ENCODE measurements at places on chromosomes 7 and 10.

DNA sequence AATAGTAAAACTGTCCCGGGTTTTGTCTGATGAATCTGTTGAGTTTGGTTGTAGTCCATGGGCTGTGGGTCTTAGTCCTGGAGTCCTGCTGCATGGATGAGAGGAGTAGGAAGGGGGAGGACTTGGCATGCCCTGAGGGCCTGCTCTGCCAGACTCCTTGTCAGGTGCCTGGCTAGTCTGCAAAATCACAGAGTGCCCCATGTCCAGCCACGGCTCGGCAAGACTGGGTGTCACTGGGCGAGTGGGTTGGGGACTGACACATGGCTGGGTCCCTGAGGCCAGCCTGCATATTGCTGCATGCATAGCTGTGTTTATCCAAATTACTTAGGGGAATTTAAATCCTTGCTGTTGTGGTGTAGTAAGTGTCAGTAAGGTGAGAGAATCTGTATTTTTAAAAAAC, 9.7 kb downstream of the MINDY4 start:
- no peak for DNase-seq

GRCh38 chr7:156029460-156030007, 217.3 kb upstream of the SHH start:
- DNase-seq, result no peak

DNA sequence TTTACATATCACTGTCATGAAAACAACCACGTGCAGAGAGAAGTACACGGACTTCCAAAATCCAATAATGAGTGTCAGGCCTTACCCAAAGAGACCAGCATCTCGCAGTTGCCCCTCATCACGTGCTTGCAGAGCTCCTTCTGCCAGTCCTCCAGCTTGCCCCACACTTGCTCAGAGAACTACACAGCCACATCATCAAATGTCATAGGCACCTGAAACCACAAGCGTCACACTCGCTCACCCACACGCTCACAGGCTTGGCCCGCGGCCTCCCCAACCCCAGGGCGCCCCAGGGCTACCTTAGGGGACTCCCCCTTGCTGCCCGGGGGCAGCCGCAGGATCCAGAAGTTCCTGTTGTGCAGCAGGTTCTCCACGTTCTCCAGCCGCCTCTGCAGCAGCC, 123.4 kb upstream of the ZNF746 start:
- no peak for DNase-seq

DNA sequence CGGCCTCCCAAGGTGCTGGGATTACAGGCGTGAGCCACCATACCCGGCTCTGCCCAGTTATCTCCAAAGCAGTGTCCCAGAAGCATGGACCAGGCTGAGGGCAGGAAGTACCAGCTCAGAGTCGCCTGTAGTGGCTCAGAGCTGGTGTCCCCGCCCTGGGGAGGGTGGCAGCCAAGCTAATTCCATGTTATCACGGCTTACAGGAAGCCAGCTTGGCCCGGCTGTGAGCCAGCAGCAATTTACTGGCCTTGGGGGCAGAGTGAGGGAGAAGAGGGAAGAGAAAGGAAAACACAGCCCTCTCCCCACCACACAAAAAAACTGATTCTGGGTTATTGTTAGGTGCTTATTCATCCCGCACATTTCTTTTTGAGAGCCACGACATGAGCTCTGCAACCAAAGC, 88.1 kb downstream of the HIP1 start:
- no peak for DNase-seq

- DNase-seq, result no peak
These were observed 358.1 kb upstream of the ZNF32 start for GRCh38 chr10:44006771-44007170.

GRCh38 chr7:138974675-138975292, 6.4 kb downstream of the KIAA1549 start:
- peak; percentile 28 for DNase-seq

- DNase-seq, result no peak
These were observed 73.4 kb downstream of the HIPK2 start for GRCh38 chr7:139704308-139704879.

DNA sequence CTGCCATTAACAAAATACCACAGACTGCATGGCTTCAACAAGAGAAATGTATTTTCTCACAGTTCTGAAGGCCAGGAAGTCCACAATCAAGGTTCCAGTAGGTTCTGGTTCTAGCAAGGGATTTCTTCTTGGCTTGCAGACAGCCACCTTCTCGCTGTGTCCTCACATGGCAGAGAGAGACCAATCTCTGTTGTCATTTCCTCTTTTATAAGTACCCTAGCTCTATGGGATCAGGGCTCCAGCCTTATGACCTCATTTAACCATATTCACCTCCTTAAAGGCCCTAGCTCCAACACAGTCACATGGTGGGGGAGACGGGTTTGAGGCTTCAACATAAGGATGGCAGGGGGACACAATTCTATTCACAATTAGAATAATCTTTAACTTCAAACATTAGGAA, 23.6 kb downstream of the ABI1 start:
- DNase-seq, result no peak

- no peak for DNase-seq
These were observed 132.4 kb downstream of the DNAH11 start for GRCh38 chr7:21675255-21675654.

DNA sequence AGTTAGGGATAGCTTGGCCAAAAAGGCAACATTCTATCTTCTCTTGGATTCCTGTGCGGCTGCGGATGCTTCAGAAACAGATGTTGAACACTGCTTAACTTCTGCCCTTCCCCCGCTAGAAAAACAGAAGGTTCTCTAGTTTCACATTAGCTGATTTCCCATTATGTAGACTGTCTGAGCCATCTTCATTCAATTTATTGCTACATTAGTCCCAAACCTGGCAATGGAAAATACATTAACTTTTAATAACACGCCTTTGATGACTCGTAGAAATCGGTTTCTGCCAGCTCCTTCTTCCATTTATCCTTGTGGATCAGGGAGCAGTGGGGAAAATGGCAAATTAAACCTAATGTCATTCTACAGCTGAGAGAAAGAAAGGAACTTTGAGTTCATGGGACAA, 119.9 kb downstream of the SLC16A9 start:
- DNase-seq, result no peak

GRCh38 chr10:80284522-80284921, 4.9 kb downstream of the MAT1A start:
- DNase-seq, result no peak

DNA sequence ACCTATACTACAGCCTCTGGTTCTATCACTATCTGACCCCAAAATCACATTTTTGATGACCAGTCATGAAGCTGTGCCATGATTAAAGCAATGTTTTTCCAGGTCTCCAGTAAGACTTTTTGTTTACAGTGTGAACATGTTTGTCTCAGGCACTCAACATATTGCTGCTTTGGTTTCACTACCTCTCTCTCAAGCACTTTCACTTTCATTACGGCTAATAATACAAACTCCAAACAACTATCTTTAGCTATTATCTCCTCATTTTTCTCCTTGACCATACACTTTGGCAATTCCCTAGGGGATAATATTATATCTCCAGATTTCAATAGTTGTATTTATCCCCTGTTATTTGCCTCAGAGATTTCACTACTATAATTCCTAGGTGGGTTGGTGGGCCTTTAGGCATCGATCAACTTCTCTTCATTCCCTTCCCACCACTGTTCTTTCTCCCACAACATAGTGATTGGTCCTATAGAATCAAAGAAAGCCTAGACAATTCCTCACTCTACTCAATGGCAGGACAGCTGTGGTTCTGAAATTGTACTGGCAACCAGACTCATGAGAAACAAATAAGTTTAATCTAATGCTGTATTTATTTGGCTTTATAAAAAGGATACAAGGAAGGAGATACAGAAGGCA, 261.4 kb upstream of the ZWINT start:
- peak; percentile 8 for DNase-seq

DNA sequence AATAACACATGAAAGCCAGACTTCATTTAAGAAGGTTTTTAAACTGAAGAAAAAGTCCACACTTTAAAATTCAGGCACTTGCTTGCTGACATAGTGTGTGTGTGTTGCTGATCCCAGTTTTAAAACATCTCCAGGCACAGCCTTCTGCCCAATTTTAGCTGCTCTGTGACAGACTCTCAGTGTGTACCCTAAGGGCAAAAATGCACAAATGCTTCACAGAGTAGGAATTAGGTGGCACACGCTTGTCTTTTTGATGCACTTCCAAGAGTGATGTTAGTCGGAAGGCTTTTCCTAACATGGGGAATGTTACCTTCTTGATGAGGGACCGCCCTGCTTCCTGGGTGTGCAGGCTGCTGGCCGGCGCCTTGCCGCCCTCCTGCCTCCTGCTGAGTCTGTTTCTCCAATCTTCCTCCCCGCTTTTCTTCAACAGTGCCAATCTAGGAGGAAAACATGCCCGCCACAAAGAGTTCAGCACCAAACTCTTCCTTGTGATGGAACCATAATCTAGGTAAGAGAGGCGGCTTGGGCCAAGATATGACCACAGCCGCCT, 122.3 kb downstream of the SVIL start:
- no peak for DNase-seq

DNA sequence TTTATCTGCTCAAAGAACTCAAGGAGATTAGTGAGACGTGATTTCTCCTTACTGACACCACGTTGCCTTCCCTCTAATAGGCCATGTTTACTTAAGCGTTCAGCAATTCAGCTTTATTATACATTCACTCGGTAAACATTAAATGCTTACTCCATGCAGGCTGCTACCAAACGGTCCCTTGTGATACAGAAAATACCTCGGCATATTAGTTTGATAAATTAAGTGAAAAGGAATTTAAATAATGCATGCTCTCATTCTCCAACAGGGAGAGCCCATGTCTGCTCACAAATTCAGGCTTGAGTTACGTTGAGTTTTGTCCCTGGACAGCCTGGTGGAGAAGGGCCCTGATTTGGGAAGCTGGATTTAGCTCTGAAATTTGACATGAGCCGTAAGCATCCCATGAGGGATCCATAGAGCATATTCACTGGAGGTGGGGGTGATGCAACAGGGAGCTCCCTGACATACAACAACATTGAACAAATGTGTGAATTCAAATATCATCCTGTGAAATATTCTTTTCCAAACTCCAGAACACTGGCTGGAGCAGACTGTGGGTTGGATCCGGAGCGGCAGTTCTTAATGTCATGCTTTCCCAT, 86.3 kb downstream of the TBXAS1 start:
- DNase-seq, result no peak

DNA sequence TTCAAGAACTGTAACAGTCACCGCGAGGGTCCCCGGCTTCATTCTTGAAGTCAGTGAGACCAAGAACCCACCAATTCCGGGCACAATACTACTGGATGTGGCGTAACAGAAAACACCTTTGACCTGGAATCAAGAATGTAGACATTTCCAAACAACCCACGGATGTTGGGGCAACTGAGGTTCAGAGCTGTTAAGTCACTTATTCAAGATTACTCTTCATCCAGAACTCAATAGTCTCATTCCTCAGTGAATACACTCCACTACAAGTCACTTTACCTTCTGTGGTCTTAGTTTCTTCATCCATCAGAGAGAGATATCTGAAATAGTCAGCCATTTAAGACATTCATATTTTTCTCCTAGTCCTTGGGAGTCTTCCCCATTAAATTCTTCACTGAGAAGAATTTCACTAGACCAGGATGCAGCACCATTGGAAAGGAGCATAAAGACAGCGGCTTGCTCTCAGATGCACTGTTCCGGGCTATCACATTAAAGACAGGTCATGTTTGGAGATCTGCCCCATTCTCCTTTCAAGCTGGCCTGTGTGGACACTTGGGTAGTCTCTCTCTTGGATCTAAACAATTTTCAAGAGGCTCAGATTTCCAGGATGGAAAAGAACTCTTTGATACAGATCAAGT, 32.3 kb upstream of the ARID5B start:
- DNase-seq, result no peak

GRCh38 chr10:29968585-29968984, 90.8 kb downstream of the JCAD start:
- no peak for DNase-seq

- no peak for DNase-seq
These were observed 9.7 kb downstream of the GBX1 start for GRCh38 chr7:151157645-151158329.

DNA sequence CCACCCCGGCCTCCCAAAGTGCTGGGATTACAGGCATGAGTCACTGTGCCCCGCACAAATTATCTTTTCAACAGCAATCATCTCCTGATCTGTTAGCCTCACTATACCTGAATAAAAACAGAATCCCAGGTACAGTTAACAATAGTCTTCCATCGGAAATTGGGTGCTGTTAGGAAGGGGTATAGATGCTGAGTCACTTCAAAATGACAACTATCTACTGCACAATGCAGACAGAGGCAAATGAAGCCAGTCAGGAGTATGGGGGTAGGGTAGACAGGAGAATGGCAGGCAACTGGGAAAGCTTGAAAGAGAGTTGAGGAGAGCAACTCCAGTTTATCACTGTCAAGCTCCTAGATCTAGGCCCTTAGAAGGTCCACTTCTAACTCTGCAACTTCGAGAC, 40.3 kb downstream of the LBX1 start:
- DNase-seq, result no peak

DNA sequence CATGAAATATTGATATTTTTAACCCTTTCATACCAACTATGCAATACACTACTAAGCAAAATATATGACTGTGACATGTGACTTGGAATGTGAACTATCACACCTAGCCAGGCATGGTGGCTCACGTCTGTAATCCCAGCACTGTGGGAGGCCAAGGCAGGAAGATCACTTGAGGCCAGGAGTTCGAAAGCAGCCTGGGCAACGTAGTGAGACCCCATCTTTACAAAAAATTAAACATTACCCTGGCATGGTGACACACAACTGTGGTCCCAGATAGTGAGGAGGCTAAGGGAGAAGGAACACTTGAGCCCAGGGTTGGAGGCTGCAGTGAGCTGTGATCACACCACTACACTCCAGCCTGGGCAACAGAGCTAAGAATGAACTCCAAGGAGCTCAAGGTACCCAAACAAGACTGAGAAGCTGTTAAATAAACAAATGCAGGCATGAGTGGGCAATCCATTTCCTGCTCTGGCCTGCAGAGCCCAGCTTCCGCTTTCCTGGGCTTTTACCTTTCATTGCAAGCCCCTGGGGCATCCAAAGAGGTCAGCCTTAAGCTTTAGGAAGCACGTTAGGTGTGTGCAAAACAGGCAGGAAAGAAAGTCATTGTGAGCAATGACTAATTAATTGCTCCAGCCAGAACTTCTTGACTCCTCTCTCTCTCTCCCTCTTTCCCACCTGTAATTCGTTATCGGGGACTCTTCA, 162.1 kb upstream of the FOXK1 start:
- no peak for DNase-seq

DNA sequence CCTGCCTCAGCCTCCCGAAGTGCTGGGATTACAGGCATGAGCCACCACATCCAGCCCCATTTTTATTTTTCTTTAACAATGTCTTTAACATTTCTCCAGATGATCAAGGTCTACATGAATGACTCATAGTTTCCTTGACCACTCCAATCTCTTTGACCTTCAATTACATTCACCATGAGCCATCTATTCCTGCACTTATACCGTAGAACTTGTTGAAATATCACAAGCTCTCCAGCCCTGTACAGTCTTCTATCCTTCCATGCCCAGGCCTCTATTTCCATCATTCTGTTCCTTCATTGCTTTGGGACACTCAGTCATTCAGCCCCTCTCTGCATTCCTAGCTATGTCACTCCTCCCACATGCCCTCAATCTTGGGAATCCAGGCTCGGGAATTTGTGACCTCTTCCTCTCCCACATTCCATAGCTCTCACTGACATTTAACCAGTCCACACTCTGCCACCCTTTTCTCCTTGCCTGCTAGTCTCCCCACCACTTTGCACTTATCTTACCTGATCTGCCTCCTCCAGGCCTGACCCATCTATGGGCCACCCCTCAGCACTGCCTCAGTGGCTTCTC, 151.8 kb upstream of the STK17A start:
- DNase-seq, result no peak
